ENCODE measurements at places on chromosomes 3 and 15.

- no peak for DNase-seq
Measured at GRCh38 chr3:176798680-176799079, 398.6 kb downstream of the TBL1XR1 start.

DNA sequence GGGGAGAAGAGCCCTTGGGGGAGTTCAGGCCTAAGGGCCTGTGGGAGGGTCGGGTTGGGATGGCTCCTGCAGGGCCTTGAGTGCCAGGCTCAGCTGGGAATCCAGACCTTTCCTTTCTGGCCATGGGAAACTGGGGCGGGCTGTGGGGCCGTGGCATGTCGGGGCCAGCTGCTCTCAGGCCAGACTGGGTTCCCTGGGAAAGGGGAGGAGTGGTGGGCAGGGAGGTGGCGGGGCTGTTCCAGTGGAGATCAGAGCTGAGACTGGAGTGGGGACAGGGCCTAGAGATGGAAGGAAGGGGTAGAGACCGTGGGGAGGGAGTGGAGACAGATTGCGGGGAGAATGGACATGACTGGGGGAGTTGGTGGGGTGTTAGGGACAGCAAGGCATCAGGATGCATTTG is 20.3 kb downstream of the FBLN2 start:
- DNase-seq, result no peak

DNA sequence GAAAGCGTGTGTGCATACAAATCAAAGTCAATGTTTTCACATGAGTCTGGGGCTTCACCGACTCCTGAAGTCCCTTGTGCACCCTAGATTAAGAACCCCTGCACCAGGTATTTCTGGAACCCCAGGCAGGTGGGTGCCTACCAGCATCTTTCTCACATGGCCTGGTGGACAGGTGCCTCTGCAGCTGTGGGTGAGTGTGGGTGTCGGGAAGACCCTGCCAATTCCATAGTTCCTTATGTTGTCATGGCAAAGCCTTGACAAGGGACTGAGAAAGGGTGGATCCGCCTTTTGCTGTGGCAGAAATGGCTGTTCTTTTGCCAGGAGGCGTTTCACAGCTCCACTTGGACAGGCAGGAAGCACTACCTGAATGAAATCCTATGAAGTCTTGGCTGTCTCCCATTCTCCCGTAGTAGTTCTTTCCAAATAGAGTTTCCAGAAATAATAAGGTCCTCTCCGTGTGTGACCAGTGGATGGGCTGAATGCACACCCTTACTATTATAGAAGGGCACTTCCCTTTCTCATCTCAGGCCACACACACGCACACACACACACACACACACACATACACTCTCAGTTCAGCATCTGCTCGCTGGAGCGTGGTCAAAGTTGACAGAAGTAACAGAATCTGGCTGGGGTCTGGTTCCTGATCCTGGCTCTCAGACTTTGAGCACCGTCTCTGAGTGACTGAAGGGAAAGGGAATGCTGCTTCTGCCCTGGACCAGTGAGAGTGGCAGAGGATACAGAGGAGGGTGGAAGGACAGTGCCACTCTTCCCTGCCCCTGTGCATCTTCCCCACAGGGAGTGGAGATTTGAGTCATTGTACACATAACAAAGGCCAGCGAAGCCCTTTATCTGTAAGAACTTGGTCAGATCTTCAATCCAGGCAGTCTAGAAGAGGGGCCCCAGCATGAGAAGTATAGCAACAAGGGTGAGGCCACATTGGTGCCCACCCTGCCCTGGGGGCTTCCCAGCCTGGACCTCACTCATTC is 38.7 kb downstream of the PDIA5 start:
- DNase-seq, result no peak

DNA sequence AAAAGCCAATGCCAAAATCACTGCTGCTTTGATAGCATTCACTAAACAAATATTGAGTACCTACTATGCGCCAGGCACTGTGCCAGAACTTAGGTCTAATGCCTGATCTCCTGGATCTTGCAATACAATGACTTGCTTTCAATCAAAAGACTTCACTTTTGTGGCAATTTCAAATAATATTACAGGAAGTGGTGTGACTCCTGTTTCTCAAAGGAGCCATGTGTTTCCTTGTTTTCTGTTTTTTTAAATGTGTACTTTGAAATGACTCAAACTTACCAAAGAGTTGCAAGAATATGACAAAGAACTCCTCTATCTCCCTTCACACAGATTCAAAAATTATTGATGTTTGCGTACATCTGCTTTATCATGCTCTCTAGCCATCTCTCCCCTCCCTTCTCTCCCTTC is 18.3 kb downstream of the OSBPL10 start:
- no peak for DNase-seq

GRCh38 chr15:82533801-82534200 is 6.5 kb downstream of the RPS17 start:
- DNase-seq, result no peak

DNA sequence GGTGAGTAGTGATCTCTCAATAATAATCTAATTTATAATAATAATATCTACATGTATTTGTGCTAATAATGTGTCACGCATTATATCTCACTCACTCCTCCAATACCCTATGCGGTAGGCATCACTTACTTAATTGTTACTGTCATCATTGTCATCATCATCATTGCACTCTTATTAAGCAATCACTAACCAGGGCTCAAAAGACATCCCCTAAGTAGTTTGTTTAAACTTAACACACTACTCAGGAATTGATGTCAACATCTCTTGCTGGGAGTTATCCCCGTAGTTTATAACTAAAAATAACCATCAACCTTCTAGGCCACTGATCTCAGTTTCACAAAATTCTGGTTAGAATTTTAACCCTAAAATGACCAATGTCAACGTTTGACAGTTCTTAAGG is 56.8 kb upstream of the ICE2 start:
- DNase-seq, result no peak

- DNase-seq, result no peak
Measured at GRCh38 chr3:50157827-50158529, 2.9 kb downstream of the SEMA3F start.

GRCh38 chr3:66989860-66990696 is 8.0 kb upstream of the KBTBD8 start:
- DNase-seq, result no peak

GRCh38 chr3:139355476-139355875 is 11.7 kb downstream of the MRPS22 start:
- DNase-seq, result no peak

DNA sequence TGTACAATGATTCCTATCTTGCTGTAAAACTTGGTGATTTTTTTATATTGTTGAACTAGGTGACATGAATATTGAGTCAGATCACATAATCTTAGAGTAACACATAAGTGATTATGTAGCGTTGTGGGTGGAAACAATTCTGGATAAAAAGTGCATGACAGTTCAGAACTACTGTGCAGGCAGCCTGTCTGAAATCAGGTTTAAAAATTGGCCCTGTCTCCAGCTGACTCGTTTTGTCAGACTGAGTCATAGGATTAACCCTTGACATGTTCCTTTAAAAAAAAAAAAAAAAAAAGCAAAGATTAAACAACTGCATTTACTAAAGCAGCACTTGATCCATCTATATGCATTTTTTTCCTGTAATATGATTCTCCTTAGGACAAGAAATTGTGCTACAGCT is 160.0 kb upstream of the CGNL1 start:
- no peak for DNase-seq

DNA sequence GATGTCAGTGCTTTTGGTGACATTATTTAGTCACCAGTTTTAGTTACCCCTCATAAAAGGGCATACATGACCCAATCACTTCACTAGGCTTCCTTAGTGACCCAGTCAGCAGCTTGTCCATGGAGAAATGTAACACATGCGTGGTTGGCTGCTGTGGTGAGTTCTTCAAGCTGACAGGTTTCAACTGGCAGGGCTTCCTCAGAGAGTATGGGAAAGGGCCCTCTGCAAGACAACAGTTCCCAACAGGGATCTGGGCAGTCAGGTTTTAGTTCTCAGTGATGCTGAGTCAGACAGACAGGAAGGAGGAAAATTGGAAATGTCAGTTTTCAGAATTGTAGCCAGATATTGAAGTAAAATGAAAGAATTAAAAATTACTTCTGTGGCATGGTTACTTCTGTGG is 282.5 kb downstream of the TBL1XR1 start:
- DNase-seq, result no peak

GRCh38 chr3:52153389-52154096 is 680 bp downstream of the POC1A start:
- DNase-seq, result peak; percentile 40

GRCh38 chr15:70243686-70244540 is 146.2 kb upstream of the TLE3 start:
- DNase-seq, result no peak

DNA sequence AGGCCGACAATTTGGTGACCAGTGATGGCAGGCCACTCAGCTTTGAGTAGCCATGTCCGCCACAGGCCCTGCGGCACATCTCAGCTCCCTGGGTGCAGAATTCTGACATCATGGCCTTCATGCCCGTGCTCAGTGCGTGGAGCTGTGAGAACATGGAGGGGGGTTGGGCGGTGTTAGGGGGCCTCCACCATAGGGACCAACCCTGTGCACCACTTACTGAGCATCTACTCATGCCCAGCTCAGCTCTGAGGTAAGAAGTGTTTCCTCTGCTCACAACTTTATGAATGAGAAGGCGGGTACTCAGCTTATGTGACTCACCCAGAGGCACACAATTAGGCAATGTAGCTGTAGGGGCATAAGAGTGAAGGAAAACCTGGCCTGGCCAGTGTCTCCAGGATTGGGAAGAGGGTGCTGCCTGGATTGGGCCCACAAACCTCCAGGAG is 10.5 kb downstream of the ACOX2 start:
- no peak for DNase-seq

- DNase-seq, result no peak
Measured at GRCh38 chr3:169305460-169305859, 358.1 kb downstream of the MECOM start.

- DNase-seq, result no peak
Measured at GRCh38 chr3:101940521-101941317, 91.4 kb downstream of the NFKBIZ start.

DNA sequence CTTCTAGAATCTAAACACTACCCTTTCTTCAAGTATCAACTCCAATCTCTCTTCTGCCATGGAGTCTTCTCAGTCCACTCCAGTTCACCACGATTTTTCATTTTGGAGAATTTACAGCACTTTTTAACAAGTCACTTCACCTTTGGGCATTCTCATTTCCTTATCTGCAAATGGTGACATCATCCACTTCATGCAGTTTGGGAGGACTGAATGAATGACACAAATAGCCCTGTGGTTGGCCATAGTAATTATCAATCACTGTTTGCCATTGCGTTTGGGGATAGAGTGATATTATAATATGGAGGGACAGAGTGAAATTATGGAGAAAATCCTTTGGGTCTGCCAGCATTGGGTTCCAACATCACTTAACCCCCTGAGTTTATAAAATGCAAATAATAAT is 38.0 kb upstream of the TM4SF1 start:
- no peak for DNase-seq

- peak; percentile 44 for DNase-seq
Measured at GRCh38 chr3:51706788-51707731, at the start of gene GRM2. Gene GRM2, plus strand, starts transcription at chr3:51707068. Its CDS starts 1,916 bp downstream, at chr3:51708984.

- no peak for DNase-seq
Measured at GRCh38 chr15:97687654-97688053, 272.8 kb upstream of the ARRDC4 start.

DNA sequence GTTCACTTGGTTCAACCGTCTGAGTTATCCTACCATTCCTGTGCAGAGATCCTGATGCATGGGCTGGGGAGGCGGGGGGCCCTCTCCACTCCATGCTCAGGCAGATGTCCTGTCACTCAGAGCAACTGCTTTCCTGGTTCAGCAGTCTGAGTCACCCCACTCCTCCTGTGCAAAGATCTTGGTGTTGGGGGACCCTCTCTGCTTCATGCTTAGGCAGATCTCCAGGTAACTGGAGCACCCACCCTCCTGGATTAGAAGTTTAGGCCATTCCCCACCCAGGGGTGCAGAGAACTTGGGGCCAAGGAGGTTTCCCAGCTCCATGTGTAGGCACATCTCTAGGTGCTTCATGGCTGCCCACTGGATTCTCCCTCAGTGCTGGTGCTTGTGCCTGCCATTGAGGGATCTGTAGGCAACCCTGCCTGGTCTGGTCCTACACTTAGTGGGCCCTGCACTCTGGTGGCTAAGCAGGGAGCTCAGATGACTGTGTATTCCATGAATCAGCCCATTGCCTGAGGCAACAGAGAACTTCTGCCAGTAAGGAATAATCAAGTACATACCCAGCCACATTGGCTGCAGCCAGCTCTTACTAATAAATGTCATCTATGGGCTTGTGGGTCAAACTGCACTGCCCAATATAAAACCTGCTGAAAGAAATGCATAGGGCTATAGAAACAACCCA is 465.4 kb upstream of the THBS1 start:
- no peak for DNase-seq

GRCh38 chr3:127749787-127750225 is 72.5 kb downstream of the MGLL start:
- no peak for DNase-seq

GRCh38 chr3:53109190-53109589 is 21.0 kb downstream of the RFT1 start:
- DNase-seq, result no peak

DNA sequence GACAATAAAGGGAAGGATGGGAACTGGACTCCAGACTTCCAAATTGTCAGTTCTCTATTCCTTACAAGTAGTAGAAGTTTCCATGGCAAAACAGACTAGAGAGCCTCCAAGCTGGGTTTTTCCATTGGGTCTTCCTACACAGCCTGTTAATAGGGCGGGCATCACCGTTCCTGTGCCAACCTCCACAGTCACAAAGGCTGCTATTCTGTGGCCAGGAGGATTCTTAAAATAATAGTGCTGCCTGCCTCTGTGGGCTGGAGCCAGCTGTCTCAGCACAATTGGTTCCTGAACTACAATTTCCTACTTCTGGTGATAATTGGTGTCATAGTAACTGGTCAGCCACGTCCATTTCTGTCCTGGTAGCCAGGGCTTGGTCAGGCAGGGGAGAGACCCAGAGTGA is 38.6 kb downstream of the LYZL4 start:
- no peak for DNase-seq

- DNase-seq, result no peak
Measured at GRCh38 chr3:177065285-177066033, 131.8 kb downstream of the TBL1XR1 start.

- DNase-seq, result no peak
Measured at GRCh38 chr3:14605067-14605466, 46.5 kb upstream of the CCDC174 start.

DNA sequence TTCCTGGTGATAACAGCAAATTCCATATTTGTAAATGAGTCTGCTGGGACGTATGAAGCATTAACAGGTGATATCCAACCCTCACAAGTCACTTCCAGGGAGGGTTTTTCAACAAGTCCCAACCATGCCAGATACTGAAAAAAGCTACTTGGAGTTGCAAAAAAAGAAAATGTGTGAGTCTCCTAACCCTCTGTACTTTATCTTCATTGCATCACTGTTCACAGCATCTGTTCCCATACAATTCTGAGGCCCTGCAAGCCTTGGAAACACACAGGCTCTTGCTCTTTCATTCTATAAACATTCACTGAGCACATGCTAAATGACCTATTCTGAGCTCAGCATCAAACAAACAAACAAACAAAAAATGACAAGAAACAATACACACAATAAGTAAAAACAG is 120.8 kb downstream of the RFTN1 start:
- no peak for DNase-seq

All from activated CD4-positive, CD25-positive, alpha-beta regulatory T cell treated with anti-CD3 and anti-CD28 coated beads, Interleukin-2, amount 50 U/mL, for 72 hours (primary cell).